ENCODE measurements at places on chromosomes 3 and 15. TPM values are rescaled to one million over a fixed set of nuclear protein-coding genes. Genes with fewer than 3 reads are reported as not detected.
A peak's percentile ranks its signal among the peaks of the same experiment; 100 is the strongest.

The SCAANT1 gene
- total RNA-seq, result not detected

- no peak for DNase-seq
Observed at GRCh38 chr3:112654492-112654891, 13.5 kb upstream of the CCDC80 start.

The SLC28A2 gene
- total RNA-seq, result not detected

The RAP2B gene
- total RNA-seq, result 26.6 TPM

The PPP1R14D gene
- total RNA-seq, result not detected

- no peak for DNase-seq
Observed at GRCh38 chr3:37694284-37694675, 167.4 kb upstream of the CTDSPL start.

The FAM81A gene
- 1.2 TPM for total RNA-seq

GRCh38 chr3:71515636-71516365 lies 67.7 kb downstream of the FOXP1 start:
- peak; percentile 82 for DNase-seq

- peak; percentile 47 for DNase-seq
Observed at GRCh38 chr3:185332026-185332735, 30.8 kb upstream of the MAP3K13 start.

GRCh38 chr15:92780843-92781242 lies 119.3 kb upstream of the CHD2 start:
- no peak for DNase-seq

The CPN2 gene
- not detected for total RNA-seq

GRCh38 chr15:27796405-27797320 lies 302.5 kb downstream of the OCA2 start:
- DNase-seq, result no peak

GRCh38 chr3:143957453-143957852 lies 14.2 kb upstream of the DIPK2A start:
- DNase-seq, result no peak

The RAB5A gene
- 66.9 TPM for total RNA-seq

The CXCR6 gene
- not detected for total RNA-seq

DNA sequence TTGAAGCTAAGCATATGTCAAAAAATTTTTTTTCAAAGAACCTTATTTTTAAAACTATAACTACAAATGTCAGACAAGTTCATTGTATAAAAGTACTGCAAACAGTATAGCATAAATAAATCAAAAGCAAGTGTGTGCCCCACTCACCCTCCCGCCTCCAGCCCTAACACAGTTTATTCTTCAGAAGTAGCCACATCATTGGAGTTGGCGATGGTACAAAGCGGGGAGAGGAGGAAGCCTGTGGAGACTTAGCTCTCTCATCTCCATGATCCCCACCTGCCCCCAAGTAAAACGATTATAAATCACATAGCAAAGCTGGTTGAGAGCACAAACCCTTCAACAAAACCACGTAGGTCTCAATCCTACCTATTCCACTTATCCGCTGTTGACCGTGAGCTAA lies 33.6 kb downstream of the FOXP1 start:
- DNase-seq, result no peak

DNA sequence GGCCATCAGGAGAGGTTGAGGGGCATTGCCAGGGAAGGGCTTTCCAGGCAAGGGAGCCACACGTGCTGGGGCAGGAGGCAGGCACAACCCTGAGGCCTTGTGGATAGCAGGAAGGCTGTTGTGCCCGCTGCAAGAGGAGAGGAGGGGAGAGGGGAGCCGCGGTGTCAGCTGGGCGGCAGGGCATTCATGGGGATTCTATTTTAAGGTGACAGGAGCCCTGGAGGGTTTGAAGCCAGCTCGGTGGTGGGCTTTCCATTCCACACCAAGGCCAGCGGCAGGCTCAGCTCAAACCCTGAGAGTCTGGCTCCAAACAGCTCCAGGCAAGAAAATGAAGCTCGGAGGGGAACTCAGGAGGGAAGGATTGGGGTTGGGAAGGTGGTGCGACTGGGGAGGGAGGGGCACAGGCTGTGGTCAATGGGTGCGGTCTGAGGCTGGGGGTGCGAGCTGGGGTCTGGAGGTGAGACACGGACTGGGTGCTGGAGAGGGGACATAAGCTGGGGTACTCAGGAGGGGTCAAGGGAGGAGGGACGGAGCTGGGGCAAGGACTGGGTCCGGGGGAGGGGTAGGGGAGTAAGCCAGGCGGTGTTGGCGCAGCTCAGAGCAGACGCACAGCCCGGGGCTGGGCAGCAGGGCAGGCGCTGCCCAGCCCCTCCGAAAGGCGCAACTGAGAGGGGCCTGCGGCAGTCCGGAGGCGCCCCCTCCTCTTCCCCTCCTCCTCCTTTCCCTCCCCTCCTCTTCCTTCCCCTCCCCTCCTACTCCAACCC lies 43.4 kb downstream of the TPRA1 start:
- no peak for DNase-seq

The RHCG gene
- not detected for total RNA-seq

DNA sequence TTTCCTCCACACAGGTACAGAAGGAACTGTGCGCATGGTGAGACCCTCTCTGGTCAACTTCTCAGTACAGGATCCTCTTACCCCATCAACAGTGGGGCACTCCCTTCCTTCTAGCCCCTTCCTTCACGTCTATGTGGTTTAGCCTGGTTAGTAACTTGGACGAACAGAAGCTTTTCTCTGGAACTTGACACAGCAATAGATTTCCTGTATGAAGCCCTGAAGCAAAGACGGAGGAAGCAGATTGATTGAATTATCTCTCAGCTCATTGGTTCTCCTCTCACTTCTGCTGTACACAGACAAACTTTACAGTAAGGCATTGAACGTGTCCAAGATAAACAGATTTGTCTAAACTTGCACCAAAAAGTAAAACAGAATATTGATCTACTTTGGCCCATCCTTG lies at the start of gene CD200R1:
TSS of gene CD200R1 (minus strand) at position 210 of the 400 bp plus-strand sequence. CDS start 246 bp downstream, outside the sequence.
- no peak for DNase-seq

The ALDH1L1 gene
- total RNA-seq, result not detected

The RPL32 gene
- total RNA-seq, result 1,588 TPM

DNA sequence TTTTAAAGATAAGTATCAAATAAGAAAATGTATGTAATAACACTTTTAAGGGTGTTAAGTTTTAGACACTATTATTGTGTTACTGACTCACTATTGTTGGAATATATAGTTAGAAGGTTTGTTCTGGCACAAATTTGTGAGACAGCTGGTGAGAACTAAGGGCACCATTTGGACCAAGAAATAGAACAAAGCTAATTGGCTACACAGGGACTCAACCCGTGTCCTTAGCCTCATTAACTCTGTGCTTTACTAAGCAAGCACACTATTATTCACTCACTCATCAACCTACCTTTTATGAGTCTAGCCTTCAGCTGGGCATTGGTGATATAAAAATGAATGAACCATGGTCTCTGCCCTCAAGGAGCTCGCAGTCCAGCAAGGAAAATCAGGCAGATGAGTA lies 4.1 kb upstream of the UNC13C start:
- no peak for DNase-seq

DNA sequence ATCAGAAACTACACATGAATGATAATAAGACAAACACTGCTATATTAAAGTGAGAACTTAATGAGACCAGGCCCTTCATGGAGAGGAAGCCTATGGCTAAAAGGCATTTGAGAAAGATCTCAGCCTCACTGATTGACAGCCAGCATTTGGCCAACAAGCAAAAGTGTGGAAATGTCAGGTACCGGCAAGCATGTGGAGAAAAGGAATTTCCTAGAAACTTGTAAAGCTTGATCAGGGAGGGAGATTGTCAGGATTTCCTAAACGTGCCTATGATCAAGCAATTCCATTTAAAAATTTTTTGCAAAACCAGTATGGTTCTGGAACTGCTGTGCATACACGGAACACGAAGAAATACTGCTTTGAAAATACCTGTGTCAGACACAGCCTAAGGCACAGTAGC lies 220.3 kb upstream of the ATP10A start:
- DNase-seq, result no peak

DNA sequence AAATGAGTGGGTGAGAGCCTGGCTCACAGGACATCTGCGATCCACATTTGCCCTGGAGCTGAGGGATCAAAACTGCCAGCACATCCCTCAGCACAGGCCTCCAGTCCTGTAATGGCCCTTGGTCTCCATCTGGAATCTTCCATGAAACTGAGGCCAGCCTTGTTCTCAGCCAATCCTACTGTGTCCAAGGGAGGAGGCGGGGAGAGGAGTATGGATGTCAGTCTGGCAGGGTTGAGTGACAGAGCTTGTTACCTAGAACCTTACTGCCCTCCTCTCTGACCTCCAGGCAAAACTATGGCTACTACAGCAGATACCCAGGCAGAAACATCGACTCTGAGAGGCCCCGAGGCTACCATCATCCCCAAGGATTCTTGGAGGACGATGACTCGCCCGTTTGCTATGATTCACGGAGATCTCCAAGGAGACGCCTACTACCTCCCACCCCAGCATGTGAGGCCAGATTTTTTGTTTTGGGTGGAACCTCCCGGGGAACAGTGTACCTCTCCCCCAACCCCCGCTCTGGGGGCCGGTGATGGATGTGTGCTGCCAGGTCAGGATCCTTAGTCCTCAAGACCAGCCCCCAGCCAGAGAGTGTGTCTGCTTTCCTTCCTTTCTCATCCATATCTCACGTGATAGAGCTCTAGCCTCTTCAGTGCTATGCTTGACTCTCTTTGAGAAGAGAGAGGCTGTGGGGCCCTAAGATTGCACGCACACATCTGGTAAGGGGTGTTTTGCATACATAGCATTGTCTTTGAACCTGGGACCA lies 41.3 kb downstream of the CHDH start:
- no peak for DNase-seq

DNA sequence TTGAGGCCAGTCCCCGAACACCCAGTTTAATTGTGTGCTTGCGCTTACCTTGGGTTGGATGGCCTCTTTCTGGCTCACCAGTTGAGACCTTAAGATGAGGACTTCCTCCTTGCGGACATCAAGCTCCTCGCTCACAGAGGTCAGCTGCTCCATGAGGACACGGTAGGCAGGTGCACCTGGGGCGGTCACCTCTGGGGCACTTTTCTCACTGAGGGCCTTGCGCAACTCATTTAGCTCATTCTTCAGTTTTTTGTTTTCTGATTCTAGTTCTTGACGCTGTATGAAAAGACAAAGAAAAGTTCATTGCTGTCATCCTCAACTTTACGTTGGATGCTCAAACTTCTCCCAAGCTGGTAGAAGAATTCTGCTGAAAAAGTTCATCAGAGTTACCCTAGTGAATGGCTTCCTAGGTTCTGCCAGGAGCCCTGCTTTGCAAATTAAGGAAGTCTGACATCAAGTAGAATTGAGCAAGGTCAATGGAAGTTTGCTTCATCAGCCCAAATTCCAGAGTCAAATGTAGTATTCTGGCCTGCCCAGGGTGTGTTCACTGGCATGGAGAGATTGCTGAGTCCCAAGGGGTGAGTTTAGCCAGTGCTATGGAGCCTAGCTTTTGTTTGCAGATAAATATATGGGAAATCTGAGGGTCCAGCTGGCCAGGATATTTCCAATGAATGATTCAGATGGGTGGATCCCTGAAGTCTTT lies 55.8 kb upstream of the MYO5C start:
- DNase-seq, result no peak

DNA sequence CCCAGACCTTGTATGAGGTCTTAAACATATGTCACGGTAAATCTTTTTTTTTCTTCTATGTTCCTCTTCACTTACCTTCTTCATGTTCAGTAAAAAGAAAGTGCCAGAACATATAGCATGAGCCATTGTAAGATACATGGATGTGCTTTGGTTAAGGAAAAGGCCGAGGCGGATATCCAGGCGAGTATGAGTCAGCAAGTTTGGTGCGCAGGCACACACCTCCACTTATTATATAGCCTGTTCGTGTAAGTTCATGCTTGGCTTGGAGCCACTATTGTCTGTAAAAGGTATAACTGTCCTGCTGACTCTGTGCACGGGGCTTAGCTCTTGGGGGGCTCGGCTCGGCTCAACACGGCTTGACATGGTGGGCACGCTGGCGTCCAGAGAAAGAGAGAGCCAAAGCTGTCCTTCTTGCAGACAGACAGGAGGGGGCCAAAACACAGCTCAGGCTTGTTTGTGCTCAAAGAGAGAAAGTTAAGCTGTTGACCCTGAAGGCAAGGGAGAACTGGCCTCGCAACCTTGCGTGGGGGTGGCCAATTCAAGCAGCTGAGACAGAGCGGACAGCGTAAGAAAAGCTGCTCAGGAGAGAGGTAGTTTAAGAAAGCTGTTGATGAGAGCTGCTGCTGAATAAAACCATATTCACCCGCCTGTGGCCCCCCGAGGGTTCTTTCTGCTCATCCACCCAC lies 251.2 kb downstream of the SLC9A9 start:
- no peak for DNase-seq

DNA sequence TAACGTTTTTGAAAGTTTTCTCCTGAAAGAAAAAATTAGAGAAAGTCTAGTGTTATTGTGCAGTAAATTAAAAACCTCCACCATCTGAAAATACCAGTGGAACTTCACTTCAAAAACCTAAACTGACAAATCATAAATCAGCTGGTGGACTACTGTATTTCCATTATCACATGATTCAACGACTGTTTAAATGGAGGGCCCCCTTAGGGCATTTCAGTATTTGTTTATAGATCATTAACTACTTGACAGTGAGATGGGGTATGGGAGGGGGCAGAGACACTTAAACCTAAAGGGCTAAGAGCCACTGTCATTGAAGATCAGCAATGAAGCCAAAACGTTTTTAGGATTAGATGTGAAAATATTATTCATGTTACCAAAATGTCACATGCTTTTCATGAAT lies 8.8 kb upstream of the C15orf61 start:
- DNase-seq, result no peak

GRCh38 chr3:148090156-148090555 lies 607.5 kb upstream of the AGTR1 start:
- no peak for DNase-seq

DNA sequence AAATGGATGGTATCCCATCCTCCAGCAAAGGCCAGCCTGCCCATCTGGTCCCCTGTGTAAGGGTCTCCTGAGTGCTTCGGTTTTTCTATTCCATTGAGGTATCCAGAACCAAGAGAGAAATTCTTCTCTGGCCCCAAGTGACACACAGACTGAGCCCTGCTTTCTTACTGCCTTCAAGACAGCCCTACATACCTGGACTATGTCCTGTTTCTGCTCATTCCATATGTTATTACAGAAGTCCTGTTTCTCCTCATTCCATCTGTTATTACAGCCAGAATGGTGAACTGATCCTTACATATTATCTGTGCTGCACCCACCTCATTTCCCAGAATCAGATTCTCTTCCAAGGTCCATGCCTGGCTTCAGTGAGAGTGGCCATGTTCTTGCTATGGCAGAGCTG lies 115.2 kb downstream of the DCLK3 start:
- no peak for DNase-seq

The HCN4 gene
- not detected for total RNA-seq

DNA sequence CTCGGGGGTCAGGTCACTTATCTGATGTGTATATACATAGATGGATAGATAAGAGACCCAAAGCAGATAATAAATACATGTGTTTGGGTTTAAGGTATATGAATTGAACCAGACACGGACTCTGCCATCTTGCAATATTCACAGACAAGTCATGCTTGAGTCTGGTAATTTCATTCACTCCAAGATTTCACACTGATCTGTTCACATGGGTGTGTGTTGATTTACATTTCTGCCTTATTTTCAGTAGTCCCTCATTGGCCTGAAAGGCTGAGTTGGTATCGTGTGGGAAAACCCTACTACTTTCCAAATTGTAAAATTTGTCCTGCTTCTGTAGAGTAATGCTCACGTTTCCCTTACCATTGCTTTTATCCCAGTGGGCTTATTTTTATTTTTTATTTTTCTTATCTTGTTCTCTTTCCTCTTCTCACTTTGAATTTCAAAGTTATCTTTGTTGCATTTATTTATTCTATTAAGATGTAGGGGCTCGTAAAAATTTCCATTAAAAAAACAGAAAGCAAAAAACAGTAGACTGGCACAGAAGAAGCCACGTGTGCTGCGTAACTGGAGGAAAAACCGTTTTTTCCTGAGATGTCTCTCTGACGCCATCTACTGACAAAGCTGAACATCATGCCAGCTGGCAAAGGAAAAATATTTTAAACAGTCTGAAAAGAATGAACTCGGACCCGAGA lies 10.8 kb upstream of the MFSD1 start:
- peak; percentile 71 for DNase-seq
